ENCODE measurements at places on chromosomes 11 and 22.

DNA sequence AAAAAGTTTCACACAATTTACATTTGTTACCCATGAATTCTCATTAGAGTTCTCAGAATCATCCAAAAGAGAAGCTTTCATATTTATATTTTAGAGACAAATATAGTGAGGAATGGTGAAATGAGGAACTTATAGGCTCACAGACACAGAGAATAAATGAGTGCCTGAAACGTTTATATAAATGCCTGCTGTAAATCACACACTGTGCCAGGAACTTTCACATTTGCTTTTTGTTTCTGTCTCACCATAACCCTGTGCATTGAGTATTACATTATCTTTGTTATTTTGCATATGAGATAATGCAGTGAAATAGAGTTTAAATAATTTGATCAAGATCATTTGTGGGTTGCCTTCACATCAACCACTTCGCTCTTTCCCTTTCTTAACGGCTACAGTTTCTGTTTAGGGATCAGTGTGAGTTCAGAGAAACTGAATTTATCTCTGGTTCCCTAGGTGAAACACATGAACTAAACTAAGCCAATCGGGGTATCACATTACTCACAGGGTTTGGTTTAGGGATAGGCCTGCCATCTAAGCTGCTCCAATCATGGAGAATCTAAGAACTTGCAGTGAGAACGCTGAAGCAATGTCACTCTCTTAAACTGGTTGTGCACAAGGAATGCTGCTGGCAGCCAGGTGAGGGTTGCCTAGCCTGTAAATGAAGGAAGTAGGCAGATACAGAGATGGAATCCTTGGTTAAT is 1339.2 kb upstream of the TENM4 start:
- no peak for DNase-seq

DNA sequence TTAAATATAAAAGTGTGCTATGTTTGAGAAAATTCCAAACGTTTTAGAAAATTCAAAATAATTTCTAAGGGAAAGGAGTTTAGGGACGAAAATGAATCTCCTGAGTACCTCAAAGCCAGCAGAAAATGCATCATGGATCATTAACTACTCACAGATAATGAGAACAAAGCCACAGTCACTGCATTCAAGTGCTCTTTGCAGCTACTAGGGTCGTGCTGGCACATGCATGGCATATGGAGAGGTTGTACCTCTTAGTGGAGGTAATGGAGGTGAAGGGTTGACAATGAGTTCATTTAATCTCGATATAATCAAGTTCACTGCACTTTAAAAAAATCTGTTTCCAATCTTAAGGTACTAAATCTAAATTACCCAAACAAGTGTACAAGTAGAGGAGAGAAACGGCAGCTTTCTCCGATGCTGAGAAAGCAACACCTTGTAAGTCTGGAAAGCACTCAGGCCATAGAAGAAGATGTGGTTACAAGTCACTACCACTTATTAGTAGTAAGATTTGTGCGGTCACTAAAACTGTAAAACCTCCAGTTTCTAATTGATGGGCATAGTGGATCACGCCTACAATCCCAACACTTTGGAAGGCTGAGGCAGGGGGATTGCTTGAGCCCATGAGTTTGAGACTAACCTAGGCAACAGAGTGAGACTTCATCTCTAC is 261.1 kb upstream of the ANO3 start:
- no peak for DNase-seq

DNA sequence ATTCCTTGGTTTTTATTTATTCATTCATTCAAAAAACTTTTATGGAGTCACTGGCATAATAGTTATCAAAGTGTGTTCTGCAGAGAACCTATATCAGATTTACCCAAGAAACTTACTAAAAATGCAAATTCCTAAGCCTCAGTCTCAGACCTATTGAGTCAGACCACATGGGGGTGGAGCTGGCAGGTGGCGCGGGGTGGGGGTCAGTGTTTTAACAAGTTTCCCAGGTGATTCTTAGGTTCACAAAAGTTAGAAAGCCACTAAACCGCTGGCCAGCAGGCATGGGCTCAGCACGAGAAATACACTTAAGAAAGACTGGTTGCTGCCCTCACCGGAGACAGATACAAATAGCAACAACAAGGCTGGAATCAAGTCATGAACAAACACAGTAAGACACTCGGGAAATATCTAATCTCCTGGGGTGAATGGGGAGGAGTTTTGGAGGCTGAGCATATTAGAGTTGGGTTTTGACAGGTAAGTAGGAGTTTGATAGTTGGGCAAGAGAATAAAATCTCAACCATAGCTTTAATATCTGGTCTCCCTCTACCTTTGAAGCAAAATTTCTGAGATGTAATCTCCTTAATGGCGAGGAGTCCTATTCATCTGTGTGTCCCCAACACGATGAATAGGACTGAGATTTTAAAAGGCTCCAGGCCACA is 167.5 kb upstream of the NECTIN1 start:
- no peak for DNase-seq

DNA sequence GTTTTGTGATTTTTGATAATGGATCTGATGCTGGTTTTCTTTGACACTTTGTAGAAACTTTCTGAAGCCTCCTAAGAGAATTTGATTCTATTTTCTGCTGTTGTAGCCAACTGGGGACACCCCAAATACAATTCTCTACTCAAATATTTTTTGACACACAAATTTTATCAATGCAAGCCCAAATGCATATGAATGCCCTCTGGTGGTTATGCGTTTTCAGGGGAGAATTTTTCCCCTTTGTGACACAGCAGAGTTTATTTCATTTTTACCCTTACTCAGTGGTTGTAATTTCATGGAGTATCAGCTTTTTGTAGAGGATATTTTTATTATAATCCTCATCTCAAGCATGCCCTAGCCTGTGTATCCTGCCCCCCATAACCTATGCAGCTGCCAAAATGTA is 44.7 kb upstream of the MTMR2 start:
- no peak for DNase-seq

DNA sequence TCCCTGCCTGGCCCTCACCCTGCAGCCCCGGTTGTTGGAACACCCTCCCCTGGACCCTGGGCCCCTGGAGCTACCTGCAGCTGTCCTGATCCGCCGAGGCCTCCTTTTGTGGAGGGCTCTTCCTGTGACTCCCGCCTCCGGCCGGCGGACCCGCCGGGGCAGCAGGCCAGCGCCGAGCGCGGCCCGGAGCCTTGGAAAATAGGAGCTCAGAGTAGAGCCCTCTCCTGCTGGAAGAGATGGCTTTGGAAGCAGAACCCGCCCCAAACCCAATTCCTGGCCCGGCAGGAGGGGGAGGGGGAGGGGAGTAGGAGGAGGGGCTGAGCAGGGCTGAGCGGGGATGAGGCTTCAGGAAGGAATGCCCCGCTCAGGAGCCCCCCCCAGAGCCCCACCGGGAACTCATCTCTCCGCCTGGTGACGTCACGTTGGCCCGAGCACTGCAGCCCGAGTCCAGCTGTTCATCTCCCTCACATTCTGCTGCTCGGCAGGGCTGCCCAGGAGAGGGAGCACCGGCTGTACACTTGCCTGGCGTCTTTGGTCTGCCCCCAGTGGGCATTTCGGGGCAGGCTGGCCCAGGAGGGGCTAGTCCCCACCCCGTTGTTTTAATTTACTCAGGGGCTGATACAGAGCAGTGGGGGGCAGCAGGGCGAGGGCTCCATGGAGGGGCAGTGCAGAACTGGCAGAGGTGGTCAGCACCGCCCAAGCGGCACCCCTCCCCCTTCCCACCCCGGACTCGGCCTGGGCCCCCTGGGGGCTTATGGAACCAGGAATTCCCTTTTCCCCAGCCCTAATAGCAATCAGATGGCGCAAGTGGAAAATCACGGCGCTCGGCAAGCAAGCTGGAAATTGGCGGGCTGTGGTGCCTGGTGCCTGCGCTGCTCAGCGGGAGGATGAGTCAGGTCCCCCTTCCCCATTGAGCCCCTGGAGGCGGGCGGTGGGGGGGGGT is at the start of gene MRGPRF:
Gene MRGPRF (minus strand): TSS at position 238 of the 943 bp plus-strand sequence. CDS start 3,345 bp downstream, outside the sequence.
- DNase-seq: peak; percentile 36

GRCh38 chr22:42462016-42462415 is 29.8 kb upstream of the NFAM1 start:
- peak; percentile 33 for DNase-seq

- peak; percentile 59 for DNase-seq
Measured at GRCh38 chr11:72812967-72813739, 1.1 kb upstream of the ATG16L2 start.

GRCh38 chr11:13140873-13141655 is 131.9 kb downstream of the RASSF10 start:
- no peak for DNase-seq

- no peak for DNase-seq
Measured at GRCh38 chr11:56172256-56172830, 4.1 kb upstream of the OR5J2 start.

DNA sequence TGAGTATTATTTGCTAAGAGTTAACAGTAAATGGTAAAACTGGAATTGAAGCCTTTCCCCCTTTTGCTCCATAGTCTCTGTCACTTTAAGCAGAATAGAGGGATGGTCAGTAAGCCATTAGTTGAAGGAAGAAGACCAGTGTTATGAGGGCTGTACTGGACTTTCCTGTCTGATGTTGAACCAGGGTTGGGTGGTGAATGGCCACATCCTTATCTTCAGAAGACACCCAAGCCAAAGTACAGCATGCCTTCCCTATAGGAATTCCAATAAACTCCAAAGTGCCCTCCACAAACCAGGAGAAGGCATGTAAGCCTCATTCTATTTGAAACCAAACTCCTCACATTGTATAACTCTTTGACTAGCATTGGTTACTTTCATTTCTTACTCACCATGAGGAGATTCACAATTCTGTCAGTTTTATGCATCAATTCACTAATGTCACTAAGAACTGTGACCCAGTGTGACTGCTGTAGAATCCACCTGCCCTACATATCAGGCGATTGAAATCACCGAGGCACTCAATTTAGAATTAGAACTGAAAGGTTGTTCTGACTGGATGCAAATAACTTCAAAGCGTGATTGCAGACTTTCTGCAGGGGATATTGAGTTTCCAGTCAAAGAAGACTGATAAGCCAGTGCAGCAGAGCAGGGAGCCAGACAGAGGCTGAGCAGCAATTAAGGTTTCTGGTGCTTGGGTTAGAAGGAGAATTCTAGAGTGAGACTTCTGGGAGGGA is 107.1 kb upstream of the DDI1 start:
- DNase-seq: no peak

DNA sequence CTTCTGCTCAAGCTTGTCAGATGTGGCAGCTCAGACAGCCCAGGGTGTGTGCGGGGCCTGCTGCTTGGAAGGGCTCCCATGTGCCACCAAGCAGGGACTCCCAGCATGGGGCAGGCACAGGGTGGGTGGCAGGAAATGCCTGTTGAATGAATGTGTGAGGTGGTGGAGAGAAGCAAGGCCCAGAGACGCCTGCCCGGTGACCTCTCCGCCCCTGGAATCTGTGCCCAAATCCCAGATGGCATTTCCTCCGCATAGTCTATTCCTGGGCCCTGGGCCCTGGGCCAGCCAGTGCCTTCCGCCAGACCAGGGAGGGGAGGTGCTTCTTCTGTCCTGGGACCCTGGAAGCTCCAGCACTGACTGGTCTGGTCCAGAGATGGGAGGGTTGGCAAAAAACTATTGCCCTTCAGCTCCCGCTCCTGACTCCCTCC is 3.7 kb downstream of the CST6 start:
- no peak for DNase-seq

- DNase-seq: peak; percentile 18
Measured at GRCh38 chr11:43282607-43283440, 29.0 kb upstream of the API5 start.

GRCh38 chr11:127862406-127862805 is 725.0 kb downstream of the ETS1 start:
- DNase-seq: no peak

- DNase-seq: no peak
Measured at GRCh38 chr11:2369320-2369719, 7.8 kb upstream of the CD81 start.

DNA sequence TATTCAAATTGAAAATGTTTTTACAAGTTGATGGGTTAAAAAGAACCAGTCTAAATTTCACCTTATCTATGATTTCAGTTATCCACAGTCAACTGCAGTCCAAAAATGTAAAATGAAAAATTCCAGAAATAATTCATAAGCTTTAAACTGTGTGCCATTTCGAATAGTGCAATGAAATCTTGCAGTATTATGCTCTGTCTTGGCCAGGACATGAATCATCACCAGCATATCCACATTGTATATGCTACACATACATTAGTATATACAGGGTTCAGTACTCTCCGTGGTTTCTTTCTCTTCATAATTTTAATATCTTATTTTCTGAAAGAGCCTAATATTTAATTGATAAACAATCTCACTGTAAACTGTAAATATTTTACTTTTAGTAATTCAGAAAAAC is 45.9 kb downstream of the ARHGAP32 start:
- no peak for DNase-seq

GRCh38 chr11:1274501-1274900 is 34.9 kb downstream of the TOLLIP start:
- no peak for DNase-seq

GRCh38 chr11:45737056-45737455 is 67.9 kb upstream of the SLC35C1 start:
- no peak for DNase-seq

DNA sequence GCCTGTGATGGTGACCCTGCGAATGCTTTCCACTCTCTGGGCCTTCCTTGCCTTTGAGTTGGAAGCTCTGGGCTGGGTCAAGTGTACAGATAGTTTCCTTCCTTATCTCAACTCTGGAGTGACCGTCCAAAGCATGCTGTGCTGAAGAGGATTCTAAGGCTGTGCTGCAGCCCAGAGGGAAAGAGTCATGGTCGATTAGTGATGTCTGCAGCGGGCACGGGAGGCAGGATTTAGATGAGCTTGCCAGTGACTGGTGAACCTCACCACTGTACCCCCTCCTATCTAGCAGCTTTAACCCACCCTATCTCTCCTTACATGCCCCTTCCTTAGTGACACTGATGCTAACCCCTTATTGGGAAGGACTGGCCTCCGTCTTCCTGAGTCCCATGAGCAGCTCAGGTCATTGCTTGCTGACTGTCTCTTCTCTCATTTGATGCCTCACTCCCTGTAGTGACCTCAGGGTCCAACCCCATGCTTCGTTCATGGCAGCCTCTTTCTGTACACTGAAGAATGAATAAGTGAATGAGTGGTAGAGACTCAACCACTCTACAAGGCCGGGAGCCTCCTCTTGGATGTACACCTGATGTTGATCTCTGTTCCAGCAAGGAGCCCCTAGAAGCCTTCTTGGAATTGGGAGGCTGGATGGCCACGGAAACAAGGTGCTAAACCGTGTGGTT is 6.7 kb downstream of the GNAZ start:
- DNase-seq: no peak

DNA sequence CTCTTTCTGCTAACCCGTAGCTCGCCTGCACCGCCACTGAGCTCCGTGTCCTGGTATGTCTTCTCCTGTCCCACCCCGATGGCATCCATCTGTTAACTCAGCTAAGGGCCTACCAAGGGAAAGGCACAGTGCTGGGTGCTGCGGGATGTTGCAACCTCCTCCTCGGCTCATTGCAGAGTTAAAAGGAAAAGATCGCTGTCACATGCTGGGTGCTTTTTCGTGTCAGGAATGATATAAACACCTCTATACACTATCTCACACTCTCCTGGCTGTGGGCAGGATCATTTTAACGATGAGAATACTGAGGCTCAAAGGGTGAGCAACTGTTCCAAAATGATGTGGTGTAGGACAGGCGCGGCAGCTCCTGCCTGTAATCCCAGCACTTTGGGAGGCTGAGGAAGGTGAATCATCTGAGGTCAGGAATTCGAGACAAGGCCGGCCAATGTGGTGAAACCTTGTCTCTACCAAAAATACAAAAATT is 10.1 kb downstream of the TXN2 start:
- no peak for DNase-seq

Measured in COR-L47 (cell line).